ENCODE measurements at places on chromosomes 6 and 20.

GRCh38 chr20:44036441-44036840, 121.8 kb downstream of the TOX2 start:
- DNase-seq, result no peak

DNA sequence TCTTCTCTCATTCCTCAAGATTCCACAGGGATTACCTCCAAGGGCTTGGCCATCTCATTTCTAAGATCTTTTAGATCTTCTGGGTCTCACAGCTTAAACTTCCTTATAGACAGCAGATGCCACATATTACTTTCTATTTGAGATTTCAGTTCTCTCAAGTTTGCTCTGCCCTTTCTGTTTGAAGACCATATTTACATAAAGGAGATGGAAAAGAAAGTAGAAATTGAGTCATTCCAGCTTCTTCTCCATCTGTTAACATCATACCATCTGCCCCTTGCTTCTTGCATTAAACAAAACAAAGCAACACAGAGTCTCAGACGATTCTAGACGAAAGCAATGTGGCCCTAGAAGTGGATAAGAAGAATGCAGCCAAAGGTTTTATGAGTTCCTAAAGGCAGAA, 203.4 kb downstream of the TTLL2 start:
- DNase-seq, result no peak

- DNase-seq, result no peak
Measured at GRCh38 chr20:25643716-25644115, 19.9 kb upstream of the NANP start.

GRCh38 chr6:87968435-87969278, 79.0 kb upstream of the SPACA1 start:
- DNase-seq, result no peak

- DNase-seq, result no peak
Measured at GRCh38 chr6:186340-186965, 105.8 kb upstream of the DUSP22 start.

GRCh38 chr6:25404693-25405169, 125.6 kb downstream of the CARMIL1 start:
- peak; percentile 16 for DNase-seq

All from T-helper 2 cell treated with Interferon-gamma antibody and Interleukin-4, amounts not matched to agents 5 μg/mL and 100 μg/mL, for 36 hours (primary cell).